Activated CD4-positive, alpha-beta T cell treated with anti-CD3 and anti-CD28 coated beads, Interleukin-2, amount 50 U/mL, for 1 hour (primary cell): ENCODE measurements at places on chromosomes 3 and 15.

DNA sequence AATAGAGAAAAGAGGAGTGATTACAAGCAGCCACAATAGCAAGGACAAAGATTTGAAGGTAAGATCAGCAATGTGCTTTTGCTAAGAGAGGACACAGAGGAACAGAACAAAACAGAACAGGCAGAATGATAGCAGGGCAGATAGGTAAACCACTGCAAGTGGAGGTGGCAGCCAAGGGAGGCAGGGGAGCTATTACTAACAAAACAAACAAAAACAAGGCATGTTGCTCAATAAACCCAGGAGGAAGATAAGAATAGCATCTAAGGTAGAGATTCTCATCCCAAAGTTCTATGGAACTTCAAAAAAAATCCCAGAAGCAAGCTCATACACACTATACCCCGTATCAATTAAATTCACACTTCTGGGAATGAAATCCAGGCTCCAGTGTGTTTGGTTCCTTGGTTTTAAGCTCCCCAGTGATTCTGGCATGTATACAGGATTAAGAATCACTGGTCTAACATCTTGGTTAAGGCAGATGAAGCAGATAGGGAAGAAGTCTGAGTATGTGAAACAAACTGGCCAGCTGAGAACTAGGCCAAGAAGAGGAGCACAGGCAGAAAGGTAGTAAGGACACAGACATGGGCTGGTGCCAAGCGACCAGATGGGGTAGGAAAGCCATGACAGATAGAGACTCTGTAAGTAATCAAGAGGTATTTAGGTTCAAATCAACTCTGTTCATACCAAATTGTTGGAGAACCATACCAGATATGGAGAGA, 189.2 kb downstream of the DTWD1 start:
- no peak for DNase-seq

DNA sequence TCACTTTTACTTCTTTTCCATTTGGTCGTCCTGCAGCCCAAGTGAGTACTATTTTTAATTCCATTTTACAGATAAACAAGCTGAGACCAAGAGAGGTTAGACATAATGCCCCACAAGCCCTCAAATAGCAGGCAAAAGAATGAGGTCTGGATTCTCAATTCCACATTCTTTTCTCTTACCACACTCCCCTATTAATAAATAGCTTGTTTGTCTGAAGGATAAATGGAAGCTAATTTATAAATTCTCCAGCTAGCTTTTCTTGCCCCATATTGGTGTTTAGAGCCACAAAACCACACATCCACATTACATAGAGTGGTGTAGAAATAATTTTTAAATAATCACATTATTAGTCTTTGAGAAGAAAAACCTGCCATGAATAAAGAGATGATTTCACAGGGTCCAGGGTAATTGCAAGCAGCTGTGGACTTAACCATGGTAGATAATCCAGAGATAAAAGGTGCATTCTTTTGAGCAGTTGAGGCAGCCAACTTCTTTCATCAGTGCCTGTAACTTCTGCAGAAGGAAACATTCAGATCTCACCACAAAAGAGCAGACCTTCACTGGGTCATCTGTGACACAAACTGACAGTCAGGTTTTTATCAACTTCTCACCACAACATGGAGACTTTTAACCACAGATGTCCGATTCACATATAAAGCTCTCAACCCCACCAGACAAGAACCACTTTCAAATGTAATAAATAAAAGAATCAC, 313.4 kb upstream of the STT3B start:
- DNase-seq = no peak

DNA sequence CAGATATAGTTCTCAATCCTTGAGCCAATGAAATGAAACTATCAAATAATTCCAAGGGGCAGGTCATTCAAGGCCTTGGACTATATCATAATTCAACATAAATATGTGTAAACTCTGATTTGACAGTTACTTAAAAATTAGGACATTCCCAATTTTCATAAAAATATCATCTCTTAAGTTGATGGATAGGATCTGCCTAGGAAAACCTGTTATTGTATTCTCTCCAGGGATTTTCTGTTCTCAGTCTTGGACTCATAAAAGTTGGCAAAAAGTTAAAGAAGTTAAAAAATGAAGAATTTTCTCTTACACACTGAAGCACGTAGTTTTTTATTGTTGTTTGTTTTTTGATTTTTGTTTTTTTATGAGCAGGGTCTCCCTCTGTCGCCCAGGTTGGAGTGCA, 109.0 kb downstream of the TP63 start:
- DNase-seq = no peak

DNA sequence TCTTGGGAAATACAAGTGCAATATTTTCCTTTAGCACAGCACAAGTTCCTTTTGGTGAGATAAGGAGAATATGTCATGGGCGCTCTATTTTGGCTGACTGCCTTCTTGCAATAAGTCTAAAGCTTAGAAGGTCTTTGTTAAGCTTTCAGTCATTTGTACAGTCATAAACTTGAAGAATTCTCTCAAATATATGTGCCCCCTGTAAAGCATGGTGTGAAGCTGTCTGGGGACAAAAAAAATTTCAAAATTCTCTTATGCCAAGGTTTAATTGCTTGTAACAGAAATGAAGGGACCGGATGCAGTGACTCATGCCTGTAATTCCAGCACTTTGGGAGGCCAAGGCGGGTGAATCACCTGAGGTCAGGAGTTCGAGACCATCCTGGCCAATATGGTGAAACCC, 21.7 kb upstream of the ARID3B start:
- no peak for DNase-seq

- DNase-seq = no peak
These were observed 22.8 kb downstream of the TTC14 start for GRCh38 chr3:180624714-180625113.

DNA sequence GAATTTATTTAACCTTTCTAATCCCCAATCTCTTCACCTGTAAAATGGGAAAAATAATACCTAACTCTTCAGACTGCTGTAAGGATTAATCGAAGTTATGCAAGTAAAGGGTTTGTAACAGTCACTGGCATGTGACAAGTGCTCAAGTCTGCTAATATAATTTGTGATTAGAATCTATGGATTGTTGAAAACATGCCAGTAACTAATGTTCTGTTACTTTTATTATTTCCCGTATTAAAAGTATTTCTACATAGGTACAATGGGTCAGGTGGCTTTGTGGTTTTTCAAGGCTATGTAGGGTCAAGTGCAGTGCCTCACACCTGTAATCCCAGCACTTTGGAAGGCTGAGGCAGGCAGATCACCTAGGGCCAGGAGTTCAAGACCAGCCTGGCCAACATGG, 29.4 kb downstream of the ULK4 start:
- DNase-seq = no peak

DNA sequence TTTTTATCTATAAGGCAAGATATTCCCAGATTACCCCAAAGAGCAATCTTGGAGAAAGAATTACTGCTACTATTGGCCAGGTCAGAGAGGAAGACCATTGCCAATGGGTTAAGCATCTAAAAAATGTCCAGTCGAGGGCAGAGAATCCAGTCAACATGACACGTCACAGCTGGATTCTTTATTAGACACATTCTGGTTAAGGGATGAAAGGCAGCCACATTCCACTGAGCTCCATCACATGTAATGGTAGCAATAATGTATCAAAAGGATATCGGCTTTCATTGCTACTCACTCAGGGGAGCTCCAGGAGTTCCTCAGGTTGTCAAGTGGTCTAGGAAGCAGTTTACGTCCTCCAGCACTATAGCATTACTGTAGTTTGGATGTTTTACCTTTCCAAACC, 421.1 kb downstream of the PLOD2 start:
- no peak for DNase-seq

GRCh38 chr3:179174316-179174715, 26.2 kb downstream of the PIK3CA start:
- DNase-seq = no peak

- DNase-seq = peak; percentile 19
These were observed 10.6 kb downstream of the XXYLT1 start for GRCh38 chr3:195260280-195260905.

- DNase-seq = no peak
These were observed 25.2 kb downstream of the TSC22D2 start for GRCh38 chr3:150433347-150433746.

GRCh38 chr3:64496786-64497490, 190.9 kb downstream of the ADAMTS9 start:
- DNase-seq = no peak

DNA sequence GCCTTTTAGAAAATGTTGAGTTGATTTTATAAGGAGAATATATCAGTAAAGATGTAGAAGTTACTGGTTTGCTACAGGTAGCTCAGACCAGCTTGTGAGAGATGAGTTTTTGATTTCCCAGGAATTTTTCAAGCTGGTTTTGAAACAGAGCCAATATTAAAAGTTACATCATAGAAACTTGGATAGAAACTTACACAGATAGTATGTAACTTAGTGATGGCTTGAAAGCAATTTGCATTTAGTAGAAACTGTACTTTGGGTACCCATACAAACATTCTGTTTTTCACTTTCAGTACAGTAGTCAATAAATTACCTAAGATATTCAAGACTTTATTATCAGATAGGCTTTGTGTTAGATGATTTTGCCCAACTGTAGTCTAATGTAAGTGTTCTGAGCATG, 93.4 kb downstream of the RBMS3 start:
- no peak for DNase-seq

GRCh38 chr15:39151545-39151944, 429.3 kb upstream of the THBS1 start:
- no peak for DNase-seq

DNA sequence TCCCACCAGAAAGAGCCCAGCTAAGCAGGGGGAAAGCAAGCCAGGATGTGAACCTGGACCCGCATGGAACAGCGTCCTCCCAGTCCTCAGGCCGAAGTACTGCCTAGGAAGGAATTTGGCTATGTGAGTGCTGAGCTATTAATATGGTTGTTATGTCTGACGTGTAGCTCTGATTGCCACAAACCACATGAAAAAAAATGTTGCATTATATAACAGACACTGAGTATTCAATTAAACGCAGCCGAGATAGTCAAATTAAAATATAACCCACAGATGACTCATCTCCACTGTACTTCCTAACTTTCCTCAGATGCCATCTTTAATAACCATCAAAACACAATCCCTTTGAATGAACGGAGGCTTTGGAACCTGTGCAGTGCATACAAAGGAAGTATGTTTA, 111.1 kb downstream of the GABRB3 start:
- no peak for DNase-seq

GRCh38 chr15:95205077-95205476, 973.7 kb downstream of the MCTP2 start:
- DNase-seq = no peak

GRCh38 chr3:105526360-105527111, 159.8 kb downstream of the ALCAM start:
- DNase-seq = no peak

GRCh38 chr15:31497838-31498237, 171.2 kb downstream of the KLF13 start:
- no peak for DNase-seq

- no peak for DNase-seq
These were observed 80.4 kb downstream of the SEMA5B start for GRCh38 chr3:122947196-122947595.

- no peak for DNase-seq
These were observed 54.6 kb upstream of the EIF1B start for GRCh38 chr3:40254891-40255290.

GRCh38 chr3:155309581-155309980, 16.1 kb upstream of the STRIT1 start:
- DNase-seq = no peak

GRCh38 chr15:62428851-62429598, 263.9 kb upstream of the C2CD4B start:
- DNase-seq = no peak

GRCh38 chr3:170553788-170554757, 31.8 kb downstream of the SLC7A14 start:
- DNase-seq = no peak

- DNase-seq = no peak
These were observed 18.0 kb downstream of the NCEH1 start for GRCh38 chr3:172692751-172693338.

GRCh38 chr3:187783098-187783497, 37.8 kb upstream of the BCL6 start:
- no peak for DNase-seq

DNA sequence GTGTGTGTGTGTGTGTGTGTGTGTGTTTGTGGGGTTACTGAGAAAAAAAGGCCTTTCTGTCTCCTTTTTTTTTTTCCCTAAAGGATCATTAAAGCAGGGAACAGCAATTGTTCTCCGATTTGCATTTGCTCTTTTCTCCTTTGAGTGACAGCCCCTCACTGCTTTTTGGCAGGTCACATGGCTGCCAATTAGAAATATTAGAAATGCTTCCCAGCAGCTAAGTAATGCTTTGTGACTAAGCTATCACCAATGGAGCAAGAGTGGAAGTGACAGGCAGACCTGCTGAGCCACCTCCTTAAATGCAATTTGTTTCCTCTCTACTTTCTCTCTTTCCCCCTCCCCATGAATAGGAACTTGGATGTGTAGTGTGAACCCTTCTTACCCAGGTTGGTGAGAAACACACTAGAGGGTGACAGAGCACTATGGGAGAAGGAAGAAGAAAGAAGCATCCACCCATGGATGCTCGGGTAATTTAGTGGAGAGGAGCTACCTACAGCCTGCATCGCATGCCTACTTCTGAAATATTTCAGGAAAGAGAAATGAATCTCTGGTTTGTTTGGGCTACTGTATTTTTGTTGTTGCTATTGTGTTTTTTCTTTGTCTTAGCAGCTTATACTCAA, 165.2 kb upstream of the PDZRN3 start:
- DNase-seq = no peak

- DNase-seq = no peak
These were observed 346.2 kb upstream of the ZNF717 start for GRCh38 chr3:76131396-76132153.
